ENCODE measurements at places on chromosomes 13 and 19.

DNA sequence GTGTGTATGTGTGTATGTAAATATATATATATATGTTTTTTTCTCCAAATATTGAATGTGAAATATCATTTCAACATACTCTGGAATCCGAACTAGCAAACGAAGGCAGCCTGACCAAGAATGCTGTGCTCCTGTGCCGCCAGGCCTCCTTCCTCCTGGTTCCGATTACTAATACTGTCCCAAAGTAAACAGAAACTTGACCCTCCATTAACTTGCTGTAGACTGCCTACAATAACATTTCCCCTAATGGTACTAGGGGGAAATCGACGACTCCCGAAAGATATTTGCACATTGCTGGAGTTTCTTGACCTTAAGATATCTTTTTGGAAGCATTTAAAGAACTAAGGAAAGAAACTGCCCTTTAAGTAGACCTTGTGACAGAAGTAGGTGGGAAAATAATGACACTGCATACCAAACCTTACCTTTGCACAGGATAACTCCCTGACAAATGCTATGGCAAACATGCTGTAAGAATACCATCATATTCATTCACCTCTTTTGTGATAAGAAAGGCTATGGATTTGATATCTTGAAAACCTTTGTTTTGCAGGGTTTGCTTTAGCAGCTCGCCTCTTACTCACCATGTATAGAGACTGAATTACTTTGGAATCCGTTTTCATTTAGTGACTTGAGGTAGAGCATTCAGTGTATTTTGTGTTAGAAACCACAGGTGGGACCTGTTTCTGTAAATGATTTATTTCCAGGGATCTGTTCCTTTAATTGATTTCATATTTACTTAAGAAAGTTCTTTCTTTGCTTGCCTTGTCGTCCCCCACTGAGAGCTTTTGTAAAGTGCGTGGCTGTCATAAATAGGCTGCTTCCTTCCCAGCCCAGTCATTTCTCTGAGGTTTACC lies 80.1 kb downstream of the KLF5 start:
- DNase-seq, result no peak

GRCh38 chr19:48807590-48808308 lies 3.1 kb downstream of the BCAT2 start:
- DNase-seq, result no peak

- DNase-seq, result no peak
Observed at GRCh38 chr13:29022968-29023367, 202.8 kb downstream of the MTUS2 start.

GRCh38 chr19:27676334-27676733 lies 1536.6 kb downstream of the UQCRFS1 start:
- DNase-seq, result no peak

- DNase-seq, result no peak
Observed at GRCh38 chr19:47373246-47374240, 24.4 kb downstream of the DHX34 start.

- DNase-seq, result no peak
Observed at GRCh38 chr19:53507523-53508442, 30.2 kb upstream of the ZNF331 start.

DNA sequence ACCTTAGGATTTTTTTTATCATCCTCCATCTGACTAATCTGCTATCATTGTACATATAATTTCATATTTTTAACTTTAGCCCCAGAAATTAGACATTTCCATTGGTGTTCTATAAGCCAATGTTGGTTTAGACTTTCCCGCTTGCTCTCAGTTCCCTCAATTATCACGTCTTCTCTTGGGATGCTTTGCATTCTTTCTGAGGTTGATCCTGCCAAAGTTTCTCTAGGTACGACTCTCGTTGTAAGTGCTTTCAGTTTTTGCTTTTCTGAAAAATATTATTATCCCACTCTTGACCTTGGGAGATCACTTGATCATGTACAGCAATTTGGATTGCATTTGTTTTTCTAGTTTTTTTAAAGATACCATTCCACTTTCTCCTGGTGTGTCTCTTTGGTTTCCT lies 270.2 kb downstream of the IRS2 start:
- DNase-seq, result no peak

GRCh38 chr13:109362616-109363015 lies 423.8 kb downstream of the IRS2 start:
- no peak for DNase-seq

DNA sequence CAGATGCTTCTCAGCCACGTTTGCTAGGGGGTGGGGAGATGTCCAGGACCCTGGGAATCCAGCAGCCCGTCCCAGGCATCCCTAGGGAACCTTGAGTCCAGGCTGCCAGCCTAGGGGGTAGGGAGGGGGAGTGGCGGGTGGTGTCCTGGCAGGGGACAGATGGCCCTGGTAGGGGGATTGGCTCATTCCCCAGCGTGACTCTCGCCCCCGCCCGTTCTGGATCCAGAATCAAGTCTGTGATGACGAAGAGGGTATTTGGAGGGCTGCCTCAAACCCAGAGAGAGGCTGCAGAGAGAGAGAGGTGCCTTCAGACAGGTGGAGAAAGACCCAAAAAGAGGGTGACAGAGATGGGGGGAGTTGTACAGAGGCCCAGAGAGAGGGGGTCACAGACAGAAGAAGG lies 4.1 kb downstream of the SLC17A7 start:
- DNase-seq, result no peak

GRCh38 chr13:50928659-50929462 lies 19.3 kb downstream of the RNASEH2B start:
- no peak for DNase-seq

DNA sequence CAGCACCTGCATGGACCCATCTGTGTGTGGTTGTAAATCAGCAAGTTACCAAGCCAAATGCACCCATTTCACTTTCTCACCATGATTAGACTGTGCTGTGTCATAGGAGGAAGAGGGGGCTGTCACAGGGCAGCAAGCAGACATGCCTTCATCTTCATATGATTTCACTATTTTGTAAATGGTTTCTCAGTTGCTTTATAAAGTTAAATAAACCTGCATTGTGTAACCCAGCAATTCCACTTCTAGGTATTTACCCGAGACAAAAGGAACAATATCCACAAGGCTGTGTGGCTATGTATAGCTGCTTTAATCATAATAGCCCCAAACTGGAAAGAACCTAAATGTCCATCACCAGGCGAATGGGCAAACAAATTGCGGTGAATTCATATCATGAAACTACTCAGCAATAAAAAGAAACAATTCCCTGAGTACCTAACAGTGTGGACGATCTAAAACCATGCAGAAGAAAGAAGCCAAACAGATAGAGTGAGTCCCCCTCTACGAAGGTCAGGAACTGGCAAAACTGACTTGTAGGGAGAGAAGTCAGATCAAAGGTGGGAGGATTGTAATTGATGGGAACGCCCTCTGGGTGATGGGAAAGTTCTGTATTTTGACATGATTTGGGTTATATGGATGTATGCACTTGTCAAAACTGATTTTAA lies 185.4 kb downstream of the COL4A1 start:
- no peak for DNase-seq

DNA sequence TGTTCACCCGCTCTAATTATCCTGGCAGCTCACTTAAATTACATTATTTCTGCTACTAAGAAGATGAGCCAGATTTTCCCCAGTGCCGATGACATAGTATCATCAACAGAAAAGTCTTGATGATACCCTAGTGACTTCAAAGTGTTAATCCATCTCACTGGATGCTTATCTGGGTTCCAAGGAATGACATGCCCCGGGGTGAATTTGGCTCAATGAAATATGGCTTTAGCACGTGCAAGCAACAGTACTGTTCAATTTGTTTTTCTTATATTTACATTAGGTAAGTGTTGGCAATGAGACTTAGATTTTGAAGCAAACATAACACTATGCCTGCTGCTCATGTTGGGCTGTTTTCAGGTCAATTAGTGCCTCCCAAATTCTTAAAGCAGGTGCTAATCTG lies 548.2 kb upstream of the SLITRK1 start:
- DNase-seq, result no peak

DNA sequence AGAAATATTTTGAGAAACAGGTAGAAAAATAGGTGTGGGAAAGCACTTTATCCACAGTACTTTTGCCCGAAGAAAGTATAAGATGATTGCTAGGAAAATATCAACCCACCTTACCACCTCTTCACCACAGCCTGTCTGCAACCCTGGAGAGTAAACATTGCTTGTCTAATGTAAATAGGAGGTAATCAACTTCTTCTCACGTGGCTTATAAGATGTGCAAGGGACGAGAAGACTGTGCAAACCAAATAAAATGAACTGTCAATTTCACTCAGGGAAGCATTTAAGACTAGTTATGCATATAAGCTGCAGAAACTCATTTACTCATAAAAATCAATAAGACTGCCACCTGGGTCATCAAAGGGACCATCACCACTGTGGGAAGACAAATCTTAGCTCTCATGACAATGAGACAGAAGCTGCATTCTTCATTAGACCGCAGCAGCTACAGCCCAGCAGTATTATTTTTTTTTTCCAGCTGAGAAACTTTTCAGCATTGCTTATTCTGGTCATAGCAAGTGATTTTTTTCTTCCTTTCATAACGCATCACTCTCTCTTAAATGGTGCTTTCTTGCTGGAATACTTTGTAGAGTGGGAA lies 807.7 kb upstream of the GPC6 start:
- DNase-seq, result no peak

DNA sequence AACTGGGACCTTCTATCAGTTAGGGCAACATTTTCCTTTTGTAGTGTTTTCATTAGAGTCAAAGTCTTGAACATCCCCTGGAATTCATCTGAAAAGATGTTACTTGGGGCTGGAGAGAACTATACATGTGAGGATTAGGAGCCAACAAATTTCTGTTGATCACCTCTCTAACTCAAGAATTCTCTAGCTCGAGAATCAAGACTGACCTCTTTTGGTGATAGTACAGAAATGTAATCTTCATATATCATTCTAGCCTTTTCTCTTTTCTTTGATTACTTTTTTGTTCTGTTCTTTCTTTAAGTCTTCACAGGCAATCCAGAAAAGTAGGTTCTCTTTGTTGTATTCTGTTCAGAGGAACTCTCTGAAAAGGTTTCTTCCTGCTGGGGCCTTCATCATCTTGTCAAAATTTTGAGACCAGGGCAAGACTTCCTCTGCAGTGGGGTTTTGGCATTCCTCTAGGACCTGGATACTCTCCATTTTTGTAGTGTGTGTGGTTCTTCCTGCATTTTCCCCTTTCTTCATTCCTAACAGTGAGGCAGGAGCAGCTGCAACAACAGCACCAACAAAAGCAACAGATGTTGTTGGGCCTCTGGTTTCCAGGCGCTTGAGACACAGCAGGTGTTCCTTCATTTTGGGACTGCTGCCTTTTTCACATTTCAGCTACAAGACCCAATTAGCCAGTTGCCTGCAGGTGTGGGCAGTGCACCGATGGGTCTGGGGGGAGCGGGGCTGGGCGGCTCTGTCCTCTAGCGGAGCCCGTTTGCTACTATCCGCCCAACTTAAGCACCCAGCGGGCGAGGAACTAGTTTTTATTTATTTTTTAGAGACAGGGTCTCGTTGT lies 26.2 kb downstream of the ELF1 start:
- DNase-seq, result no peak

- no peak for DNase-seq
Observed at GRCh38 chr19:7870571-7871436, 3.4 kb downstream of the PRR36 start.

- DNase-seq, result no peak
Observed at GRCh38 chr19:37468961-37469777, at the start of gene ZNF570. TSS of gene ZNF570 (plus strand) at chr19:37469356. CDS start at chr19:37470355, 999 bp downstream.

DNA sequence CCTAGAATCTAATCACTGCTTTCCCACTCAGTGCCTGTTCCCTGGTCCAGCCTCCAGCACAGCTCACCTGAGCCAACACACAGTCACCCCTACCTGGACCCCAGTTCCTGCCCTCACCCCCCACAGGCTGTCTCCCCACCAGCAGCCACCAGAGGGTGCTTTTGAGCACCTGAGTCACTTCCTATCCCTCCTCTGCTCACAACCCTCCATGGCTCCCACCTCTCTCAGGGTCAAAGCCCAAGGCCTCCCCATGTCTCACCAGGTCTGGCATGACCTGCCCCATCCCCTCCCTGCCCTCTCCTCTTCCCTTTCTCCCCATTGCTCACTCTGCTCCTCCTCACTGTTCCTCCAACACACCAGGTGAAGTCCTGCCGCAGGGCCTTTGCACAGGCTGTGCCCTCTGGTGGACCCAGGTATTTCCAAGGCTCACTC lies 7.1 kb upstream of the DPP9 start:
- DNase-seq, result no peak

GRCh38 chr13:98825659-98826058 lies 73.2 kb upstream of the SLC15A1 start:
- no peak for DNase-seq

DNA sequence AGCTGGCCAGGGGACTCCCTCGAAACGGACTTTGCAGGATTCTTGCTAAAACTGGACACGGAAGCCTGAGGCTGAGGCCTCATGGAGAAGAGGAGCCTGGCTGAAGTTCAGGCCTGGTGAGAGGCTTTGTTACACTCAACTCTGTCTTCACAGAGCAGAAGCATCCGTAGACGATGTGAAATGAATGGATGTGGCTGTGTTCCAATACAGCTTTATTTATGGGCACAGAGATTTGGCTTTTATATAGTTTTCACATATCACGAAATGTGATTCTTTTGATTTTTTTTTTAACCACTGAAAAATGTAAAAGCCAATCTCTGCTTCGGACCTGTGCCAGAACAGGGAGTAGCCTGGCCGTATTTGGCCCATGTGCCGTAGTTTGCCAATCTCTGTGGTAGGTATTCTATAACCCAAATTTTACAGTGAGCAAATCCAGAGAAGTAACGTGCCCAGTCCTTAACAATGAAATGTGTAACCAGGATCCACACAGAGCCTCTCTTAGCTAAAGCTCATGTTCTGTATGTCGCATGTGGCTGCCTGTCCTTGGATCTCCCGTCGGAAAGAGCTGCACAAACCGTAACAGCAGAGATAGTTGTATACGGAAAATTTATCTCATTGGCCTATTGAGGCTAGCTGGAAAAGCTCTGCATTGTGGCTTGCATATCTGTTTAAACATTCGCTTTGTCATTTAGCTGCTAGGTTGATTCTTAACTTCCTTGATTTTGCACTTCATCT lies 171.6 kb upstream of the RNF113B start:
- no peak for DNase-seq

GRCh38 chr19:4529924-4530522 lies 5.0 kb downstream of the PLIN5 start:
- no peak for DNase-seq

DNA sequence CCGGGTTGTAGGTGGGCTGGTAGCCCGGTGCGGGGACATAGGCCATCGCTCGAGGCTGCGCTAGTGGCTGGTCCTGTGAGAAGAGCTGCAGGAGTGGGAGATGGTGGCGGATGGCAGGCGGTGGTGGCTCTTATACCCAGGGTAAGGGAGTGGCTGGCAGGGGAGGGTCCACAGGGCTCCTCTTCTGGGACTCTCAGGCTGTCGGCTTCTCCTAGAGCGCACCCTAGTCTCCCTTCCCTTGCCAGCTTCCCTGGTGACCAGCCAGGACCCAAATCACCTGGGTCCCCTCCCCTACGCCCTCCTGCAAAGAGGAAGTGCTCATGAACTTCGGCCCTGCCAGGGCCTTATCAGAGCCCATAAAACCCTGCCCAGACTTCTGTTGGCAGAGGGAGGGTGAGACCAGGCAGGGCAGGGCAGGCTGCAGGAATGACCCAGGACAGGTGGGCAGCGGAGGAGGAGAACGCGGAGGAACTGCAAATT lies at the start of gene LGALS4:
TSS of gene LGALS4 (minus strand) at position 105 of the 480 bp plus-strand sequence. CDS start at position 46, 59 bp downstream.
- no peak for DNase-seq

DNA sequence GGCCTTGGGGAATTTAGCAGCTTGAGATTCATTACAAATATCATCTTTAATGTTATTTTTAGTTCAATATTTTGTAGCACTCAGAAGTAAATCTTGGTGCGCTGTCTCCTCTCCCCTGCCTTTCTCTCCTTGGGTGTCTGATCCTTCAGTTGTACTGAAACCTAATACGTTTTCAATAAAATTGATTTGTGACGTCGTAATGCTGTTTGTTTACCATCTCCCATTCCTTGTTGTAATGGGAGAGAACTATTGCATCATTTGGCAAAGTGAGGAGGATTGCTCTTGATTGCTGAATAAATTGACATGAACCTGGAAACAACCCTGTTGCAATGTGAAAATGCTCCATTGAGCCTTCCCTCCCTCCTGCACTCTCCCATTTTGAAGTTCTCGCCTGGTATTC lies 43.2 kb upstream of the TSHZ3 start:
- DNase-seq, result no peak

Measured in iPS DF 19.7 (cell line).